Suppressor macrophage (primary cell): ENCODE measurements at places on chromosomes 6 and 20.

DNA sequence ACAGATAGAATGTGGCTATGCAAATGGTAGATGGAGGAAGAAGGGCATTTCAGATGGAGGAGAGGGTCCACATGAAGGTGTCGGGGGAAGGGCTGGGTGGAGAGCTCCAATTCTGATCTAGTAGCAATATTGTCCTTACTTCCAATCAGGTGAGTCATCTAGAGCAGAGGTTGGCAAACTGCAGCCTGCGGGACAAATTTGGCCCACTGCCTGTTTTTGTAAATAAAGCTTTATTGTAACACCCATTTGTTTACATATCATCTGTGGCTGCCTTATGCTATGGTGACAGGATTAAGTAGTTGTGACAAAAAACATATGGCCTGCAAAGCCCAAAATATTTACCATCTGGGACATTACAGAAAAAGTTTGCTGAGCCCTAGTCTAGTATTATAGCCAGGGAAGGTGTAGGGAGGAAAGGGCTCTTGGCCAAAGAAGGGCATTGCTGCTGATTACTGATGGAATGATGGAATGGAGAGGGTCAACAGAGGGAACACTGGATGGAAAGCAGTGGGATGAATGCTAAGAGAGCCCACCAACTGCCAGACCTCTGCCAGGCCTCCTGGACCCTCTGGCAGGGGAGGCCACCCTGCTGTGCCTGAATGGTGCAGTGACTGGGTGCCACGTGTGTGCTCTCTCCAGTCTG, 79.8 kb downstream of the SLC22A23 start:
- DNase-seq = no peak

- DNase-seq = no peak
These were observed 77.2 kb upstream of the BHLHE23 start for GRCh38 chr20:63083831-63084562.

DNA sequence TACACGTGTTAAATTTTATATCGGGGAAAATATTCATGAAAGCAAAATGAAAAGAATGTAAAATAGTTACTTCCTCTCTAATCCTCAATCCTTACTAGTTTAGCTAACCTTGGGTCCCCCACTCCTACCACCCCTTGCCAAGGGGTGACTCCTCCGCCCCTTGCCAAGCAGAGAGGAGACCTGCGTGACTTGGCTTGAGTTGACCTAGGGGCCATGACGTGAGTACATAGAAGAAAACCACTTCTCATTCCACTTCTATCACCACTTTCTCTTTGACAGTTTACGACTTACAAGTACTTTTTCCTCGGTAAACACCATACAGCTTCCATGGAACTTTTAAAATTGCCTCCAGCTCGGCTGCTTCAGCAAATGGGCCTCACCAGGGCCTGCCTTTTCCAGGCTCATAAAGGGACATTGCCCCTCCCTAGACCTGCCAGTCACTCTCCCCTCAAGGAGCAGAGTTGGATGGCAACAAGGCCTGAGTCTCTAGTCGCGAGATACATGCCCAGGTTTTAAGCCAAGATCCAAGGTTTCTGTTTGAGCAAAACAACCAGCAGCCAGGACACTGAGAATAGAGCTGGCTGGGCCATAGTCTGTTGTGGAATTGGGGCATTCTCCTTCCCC, 29.9 kb downstream of the SDCBP2 start:
- no peak for DNase-seq

DNA sequence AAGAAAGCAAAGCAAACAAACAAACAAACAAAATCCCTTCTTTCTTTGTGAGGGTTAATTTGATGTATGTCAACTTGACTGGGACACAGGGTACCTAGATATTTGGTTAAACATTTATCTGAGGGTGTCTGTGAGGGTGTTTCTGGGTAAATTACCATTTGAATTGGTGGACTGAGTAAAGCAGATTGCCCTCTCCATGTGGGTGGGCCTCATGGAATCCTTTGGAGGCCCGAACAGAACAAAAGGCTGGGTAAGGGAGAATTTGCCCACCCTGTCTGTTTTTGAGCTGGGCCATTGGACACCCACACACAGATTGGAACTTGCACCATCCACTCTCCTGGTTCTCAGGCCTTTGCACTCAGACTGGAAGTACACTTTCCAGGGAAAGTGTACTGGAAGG, 628.8 kb upstream of the CITED2 start:
- no peak for DNase-seq

DNA sequence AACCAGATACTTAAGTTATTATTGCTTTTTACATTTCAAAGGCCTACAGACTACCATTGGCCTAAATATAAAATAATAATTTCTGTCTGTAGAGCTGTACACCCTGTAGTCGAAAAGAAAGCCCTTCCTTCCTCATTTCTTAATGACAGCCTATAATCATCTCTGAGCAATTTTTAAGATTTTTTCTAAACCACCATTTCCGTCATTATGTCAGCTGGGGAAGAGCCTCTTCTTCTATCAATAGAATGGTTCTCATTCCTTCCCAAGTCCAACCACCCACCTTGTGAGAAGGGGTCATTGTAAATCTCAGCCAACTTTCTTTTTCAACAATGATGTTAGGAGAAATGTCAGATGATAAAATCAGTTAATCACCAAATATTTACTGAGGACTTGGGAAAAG, 91.8 kb downstream of the PLEKHG1 start:
- DNase-seq = peak; percentile 13

DNA sequence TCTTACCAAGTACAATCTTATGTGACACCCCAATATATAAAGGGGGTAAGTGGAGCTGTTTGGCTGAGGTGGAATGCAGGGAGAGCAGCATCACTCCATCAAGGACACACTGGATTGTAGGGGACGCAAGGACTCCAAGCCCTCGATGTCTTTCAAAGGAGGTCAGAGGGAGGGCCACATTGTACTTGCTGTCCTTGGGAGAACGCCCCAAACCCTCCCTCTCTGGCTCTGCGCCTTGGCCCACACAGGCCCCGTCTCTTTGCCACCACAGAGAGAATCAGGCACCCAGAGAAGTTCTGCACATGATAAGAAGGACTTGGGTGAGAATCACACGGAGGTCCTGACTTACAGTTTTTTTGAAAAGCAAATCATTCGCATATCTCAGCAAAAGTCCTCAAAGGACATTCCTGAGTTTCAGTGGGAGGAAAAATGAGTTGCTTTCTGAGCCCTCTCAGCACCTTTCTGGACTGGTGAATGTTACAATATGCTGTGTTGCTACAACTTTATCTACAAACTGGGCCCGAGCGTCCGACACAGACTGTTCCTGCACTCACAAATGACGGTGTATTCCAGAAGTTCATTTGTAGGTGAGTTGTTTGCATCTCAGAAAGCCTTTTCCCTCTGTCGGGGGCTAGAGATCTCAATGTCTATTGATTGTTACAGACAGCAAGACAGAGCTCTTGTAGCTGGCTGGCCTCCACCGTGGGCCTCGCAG, 92.5 kb upstream of the AKAP12 start:
- no peak for DNase-seq

DNA sequence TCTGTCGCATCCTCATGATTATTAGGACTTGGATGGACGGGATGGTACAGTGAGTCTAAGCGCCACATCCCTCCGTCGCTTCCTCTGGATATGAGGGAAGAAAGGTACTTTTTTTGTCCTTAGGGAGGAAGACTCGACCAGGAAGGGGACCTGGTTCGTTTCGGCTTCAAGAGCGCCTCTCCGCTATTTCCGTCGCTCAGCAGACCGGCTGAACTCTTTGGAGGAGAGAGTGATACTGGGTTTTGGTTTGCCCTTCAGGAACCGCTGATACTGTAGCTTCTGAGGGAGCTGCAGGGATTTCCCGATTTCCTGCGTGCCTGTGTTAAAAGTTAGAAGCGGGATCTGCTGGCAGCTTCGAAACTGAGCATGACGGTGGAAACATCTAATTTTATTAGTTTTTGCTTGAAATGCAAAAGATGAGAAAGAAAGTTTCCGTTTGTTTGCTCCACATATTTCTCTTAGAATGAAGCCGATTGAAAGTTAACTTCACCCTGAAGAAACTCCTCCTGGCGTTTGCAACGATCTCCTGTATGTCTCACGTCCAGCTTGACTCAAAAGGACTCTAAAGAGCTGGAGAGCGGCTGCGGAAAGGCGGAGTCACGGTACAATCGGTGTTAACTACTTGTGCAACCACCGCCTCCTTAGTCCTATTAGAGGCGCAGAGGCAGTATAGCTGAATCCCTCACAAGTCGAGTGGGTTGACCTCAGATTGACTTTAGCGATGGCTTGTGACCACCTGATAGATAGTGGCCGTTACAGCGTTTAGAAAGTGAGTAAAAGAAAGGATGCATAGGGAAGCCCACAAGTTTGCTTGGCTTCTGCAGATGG, 129.4 kb downstream of the TRIM27 start:
- no peak for DNase-seq

DNA sequence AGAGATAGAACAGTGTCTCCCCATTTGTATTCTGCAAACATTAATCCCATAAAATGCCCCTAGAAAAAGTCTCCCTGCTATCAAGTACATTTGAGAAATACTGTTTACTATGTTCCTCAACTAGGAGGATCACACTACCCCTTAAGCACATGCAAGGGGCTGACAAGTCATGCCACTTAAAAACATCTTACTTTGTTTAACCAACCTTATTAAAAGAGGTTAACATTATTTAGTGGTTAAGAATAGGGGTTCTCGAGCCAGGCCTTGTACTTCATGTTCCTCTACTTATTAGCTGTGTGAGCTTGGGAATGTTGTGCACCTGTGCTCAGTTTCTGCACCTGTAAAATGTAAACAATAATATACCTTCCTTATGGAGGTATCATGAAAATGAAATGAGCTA, 113.7 kb downstream of the UBE3D start:
- no peak for DNase-seq

DNA sequence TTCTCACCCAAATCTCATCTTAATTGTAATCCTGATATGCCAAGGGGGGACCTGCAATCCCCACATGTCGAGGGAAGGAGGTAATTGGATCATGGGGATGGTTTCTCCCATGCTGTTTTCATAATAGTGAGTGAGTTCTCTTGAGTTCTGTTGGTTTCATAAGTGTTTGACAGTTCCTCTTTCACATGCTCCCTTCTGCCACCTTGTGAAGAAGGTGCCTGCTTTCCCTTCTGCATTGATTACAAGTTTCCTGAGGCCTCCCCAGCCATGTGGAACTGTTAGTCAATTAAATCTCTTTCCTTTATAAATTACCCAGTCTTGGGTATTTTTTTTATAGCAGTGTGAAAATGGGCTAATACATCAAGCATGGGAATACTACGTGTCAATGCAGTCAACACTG, 925.0 kb upstream of the MAN1A1 start:
- DNase-seq = no peak

GRCh38 chr20:25761596-25761995, 64.9 kb upstream of the ZNF337 start:
- no peak for DNase-seq

DNA sequence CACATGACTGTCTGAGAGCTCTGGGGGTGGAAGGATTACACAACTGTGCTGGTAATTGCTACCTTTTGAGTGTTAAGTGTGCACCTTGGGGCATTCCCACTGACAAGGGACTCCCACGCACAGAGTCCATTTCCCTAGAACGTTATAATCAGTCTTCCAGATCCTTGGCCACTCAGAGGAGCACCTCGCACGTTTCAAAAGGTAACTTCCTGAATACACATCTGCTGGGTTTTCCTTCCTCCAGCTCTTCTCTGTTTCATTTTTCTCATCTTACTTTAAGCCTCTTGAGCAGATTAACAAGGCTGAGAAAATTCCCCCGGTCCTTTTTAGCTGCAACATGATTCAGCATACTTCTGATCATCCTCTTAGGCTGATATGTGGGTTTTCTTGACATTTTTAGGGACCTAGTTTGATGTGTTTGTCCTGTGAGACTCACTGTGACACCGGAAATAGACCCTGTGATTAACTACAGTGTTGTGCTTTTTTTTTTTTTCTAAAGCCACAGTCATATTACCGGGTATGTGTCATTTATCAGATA, 98.4 kb upstream of the DUSP22 start:
- DNase-seq = no peak

DNA sequence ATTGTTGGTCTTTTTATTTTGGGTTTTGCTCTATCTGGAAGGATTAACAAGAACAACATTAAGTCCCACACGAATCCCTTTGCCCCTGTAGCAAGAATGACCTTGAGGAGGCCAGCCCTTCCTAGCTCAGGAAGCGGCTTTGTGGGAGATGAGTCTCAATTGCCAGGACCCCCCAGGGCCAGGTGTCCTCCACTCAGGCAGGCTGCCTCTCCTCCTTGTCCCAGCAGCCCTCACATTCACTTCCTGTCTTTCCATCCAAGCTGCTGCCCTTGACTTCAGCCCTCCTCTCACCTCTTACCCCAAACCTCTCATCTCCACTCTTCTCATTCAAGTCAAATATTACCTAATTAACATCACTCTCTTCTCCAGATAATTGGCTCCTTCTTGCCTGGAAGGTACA, 22.6 kb upstream of the SYNDIG1 start:
- no peak for DNase-seq

DNA sequence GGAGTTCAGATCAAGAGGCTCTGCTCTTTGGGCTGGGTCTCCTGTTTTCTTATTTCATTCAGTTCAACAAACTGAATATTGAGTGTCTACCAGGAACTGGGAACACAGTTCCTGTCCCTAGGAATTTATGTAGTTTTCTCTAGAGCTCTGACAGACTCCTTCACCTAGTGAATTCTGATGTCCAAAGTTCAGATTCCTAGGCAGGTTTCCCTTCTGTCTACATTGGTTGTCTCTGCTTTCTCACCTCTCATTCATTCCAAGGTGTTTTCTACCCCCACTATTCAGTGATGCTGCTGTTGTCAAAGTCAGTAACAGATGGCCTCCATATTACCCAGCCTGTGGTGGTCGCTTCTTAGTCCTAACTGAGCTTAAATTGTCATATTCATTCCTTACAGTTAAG, 4.4 kb downstream of the SMIM13 start:
- no peak for DNase-seq

DNA sequence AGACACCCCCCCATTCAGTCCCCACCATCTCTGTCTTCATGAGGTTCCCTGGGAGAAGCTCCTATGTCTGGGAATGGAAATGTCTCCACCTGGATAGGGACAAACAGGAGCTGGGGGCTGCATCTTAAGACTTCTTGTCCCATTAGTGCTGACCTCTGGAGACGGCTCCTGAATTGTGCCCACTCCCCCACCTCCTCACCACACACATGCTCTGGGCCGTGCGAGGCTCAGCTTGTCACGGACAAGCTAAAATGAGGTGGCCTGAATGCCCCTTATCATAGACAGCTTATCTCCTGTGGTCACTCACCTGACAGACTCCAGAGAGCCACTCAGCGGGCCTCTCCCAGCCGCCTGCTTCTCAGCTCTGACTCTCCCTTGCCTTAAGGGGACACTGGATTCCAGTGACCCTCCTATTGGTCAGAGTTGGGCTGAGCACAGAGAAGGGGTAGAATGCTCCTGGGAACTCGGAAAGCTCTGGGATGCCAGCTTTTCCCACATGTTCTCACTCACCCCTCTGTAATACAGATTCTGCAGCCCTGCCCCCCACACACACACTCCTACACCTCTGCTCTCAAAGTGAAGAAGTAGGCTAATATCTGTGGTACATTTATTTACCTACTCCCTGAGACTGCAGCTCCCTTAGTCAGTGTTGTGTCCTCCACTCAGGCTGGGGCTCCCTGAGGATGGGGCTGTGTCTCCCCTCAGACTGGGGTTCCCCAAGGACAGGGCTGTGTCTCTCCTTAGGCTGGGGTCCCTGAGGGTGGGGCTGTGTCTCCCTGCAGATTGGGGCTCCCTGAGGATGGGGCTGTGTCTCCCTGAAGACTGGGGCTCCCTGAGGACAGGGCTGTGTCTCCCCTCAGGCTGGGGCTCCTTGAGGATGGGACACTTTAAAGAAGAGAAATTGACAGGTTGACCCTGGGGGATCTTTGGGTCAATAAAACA, 167.5 kb downstream of the VEGFA start:
- no peak for DNase-seq
